ENCODE measurements at places on chromosomes 1 and 21.
A peak's percentile ranks its signal among the peaks of the same experiment; 100 is the strongest.

GRCh38 chr1:41768583-41768982 is 150.1 kb downstream of the HIVEP3 start:
- DNase-seq: no peak

DNA sequence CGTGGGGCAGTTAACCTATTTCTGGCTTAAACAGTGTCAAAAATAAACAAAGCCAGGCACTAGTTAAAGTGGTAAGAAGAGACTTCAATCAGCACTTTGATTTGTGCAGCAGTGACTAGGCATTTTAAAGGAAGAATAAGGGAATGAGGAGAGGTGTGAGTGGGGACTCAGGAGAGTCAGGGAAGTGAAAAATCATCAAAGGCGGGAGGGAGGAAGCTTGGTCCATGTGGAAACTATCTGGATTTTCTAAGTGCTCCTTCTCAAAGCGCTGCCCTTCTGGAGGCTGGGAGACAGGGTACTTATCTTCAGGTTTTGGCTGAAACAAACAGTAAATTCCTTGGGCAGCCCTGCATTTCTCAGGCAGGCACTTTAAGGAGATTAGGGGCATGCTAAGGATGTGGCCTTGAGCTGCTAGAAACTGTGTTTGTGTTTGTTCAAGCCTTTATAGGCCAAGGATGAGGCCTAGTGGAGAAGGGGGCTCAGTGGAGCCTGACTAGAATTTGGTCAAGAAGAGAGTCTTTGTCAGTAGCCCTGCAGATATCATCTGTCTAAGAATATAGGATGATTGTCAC is 486.5 kb downstream of the SIPA1L2 start:
- no peak for DNase-seq

DNA sequence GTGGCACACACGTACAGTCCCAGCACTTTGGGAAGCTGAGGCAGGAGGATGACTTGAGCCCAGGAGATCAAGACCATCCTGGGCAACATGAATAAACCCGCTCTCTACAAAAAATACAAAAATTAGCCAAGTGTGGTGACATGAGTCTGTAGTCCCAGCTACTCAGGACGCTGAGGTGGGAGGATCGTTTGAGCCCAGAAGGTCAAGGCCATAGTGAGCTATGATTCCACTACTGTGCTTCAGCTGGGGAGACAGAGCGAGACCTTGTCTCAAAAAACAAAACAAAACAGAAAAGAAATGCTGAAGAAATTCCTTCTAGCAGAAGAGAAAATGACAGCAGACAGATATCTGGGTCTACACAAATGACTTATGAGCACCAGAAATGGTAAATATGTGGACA is 10.3 kb downstream of the ALDH9A1 start:
- no peak for DNase-seq

GRCh38 chr21:15978215-15978738 is 248.5 kb downstream of the USP25 start:
- DNase-seq: no peak

DNA sequence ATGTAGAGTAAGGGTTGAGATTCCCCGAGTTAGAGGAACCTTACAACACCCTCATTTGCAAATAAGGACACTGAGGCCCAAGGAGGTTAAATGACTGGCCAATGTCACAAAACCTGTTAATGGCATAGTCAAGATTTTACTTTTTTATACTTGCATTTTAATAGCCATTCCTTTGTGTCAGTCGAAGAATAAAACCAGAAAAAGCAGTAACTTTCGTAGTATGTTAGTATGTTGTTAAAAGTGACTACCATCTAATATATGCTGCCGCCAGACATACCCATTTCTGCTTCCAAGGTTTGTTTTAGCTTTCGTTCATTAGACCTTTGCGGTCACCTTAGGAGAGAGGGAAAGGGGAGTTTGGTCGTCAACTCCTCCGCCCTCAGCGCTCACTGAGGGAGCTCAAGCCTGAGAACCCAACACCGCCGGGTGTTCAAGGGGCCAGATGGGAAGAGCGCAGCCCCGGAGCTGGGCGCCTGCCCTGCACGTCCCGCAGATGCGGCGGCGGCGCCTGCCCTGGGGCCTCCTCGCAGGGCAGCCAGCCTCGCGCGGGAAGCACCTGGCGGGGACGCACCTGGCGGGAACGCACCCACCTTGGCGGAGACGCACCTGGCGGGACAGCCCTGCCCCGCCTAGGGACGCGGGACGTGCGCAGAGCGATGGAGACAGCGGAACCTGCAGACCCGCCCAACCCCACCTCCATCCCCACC is 466 bp downstream of the VPS26C start:
- DNase-seq: peak; percentile 88
